ENCODE measurements at places on chromosomes 12 and 14.

GRCh38 chr12:132561427-132562156 is 48.8 kb downstream of the LRCOL1 start:
- DNase-seq, result peak; percentile 23

DNA sequence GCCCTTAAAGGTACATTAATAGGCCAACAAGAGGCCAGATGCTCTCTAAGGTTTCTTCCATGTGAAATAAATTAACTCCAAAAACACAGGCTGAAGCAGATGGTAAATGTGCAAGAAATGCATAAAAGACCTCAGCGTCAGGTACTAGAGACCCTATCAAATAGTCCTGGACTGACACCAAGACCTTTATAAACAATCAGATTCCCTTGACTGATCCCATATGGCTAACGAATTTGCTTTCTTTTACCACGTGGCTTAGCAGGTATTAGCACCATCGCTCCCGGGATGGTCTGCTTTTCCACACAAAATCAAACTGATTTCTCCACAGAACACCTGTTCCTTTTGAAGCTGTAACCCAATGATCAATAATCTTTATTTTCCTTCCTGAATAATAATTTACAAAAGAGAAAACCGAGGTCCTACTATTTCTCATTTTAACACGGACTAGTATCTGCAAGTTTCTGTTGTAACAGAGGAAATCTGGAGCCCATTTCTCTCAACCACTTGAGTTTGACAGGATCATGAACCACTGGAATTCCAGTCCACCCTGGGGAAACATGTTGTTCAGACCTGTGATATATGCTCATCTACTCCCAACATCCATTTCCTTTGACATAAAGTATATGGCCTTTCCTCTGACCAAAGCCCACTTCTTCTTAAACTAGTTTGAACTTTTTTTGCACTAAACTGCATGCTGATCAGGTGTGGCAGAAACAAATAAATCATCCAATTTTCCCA is 48.2 kb upstream of the DAAM1 start:
- DNase-seq, result no peak

DNA sequence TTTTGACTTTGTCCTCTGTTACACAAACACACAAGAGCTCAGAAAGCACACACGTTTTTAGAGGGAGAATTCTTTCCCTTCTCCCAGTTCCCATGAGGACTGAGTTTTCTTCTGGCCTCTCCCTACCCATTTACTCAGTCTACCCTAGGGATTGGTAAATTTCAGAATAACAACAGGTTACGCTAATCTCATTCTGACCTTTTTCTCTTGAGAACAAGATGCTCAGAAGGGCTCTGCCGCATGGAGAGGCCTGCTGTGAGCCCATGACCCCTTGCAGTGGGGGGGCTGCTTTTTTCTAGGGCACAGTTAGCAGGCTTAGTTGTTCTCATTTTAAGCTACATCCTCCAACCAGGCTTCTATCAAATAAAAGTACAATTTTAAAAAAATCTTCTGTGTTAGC is 69.5 kb downstream of the GPR135 start:
- DNase-seq, result no peak

- DNase-seq, result no peak
These were observed 69.2 kb downstream of the SLC25A47 start for GRCh38 chr14:100392356-100392755.

DNA sequence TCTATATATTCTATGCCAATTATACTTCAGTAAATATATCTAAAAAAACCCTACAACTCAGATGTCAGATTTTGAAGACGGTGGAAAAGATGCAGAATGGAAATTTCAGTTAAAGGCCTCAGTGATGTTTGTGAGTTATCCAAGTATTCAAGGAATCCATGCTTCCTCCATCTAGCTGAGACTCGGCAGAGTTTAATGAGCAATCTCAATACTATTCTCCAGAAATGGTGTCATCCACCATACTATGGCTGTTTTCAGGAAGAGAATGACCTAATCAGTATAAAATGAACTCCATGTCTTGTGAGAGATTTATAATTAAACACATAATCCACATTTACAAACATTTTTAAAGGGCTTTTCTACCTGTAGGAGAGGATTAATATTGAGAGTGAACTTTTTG is 66.0 kb downstream of the KLHL28 start:
- no peak for DNase-seq

GRCh38 chr14:77190977-77191376 is 9.4 kb downstream of the TMEM63C start:
- no peak for DNase-seq

GRCh38 chr14:89956661-89957009 is 908 bp downstream of the TDP1 start:
- DNase-seq, result no peak

DNA sequence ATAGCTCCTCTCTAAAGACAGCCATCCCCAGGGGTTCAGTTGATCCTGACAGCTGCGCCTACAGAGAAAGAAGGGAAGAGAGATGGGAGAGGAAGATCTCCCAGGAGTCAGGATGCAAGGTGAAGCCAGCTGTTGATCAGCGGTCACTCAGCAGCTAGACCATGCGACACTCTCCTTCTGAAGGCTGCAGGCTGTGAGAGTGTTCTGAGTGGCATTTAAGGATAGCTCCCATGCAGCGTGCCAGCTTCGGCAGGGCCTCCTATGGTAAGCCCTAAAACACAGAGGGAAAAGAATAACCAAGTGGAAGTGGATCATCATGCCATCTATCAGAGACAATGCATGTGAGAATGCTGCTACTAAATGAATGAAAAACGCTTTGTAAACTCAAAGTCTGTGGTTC is 197.9 kb upstream of the NUDT4 start:
- DNase-seq, result no peak

GRCh38 chr14:32513571-32514009 is 184.5 kb downstream of the AKAP6 start:
- DNase-seq, result no peak

DNA sequence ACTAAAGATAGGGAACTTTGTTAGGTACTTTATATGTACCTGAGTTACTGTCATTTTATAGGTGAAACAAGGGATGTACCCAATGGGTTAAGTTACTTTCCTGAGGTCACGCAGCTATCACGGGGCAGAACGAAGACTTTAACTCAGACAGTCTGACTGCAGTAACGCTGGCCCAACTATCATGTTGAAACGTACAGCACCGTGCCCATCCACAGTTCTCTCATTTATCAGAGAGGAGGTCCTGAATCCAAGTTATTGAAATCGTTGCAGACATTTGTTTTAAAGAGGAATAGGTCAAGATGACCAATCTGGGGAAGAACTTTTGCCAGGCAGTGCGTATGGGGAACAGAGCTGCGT is 587 bp upstream of the C12orf75 start:
- DNase-seq, result no peak

DNA sequence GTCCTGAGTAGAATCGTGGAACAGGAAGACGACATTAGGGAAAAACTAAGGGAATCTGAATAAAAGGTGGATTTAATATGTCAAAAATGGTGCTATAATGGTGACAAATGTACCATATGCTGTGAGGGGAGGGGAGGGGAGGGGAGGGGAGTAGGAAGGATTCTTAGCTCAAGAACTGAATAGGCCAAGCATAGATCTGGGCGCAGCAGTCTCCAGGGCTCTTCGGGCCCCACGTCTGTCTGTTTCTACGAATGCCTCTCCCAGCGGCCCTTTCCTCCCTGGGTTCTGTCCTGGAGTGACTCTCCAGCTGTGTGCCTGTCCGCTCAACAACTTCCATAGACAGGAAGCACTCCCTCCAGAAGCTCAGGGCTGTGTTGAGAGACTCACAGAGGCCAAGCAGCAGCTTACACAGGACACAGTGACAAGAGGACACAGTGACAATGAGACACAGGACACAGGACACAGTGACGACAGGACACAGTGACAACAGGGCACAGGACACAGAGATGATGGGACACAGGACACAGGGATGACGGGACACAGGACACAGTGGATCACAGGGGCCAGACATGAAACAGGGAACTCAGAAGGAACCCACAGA is 42.4 kb upstream of the PPP2R5C start:
- no peak for DNase-seq

GRCh38 chr14:93045965-93046704 is 69.6 kb downstream of the ITPK1 start:
- DNase-seq, result no peak

DNA sequence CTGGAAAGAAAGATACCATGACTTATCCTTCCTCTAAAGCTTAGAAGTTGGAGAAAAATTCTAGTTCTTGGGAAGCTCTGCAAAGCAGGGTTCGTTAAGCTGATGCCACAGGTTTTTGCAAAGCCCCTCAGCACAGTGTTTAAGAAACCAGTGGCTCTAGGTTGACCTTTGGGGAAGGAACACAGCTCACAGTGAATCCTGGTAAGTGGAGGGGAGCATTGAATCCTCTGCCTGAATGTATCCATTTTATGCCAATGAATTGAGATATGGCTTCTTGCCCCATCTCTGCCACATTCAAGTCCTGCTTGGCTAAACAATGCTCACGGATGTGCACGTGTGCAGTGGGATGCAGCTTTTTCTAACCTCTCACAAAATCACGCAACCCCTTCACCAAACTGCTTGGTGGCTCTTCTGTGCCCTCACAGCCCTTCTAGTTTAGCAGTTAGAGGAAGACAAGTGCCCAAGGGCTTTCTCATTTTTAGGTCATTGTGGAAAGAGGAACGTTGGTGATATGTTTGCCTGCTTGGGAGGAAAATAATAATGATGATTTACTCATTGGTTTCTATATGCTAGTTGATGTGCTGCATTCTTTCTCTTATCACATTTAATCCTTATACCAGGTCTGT is 111.3 kb downstream of the DAD1 start:
- DNase-seq, result no peak

- DNase-seq, result no peak
These were observed 136.9 kb downstream of the KICS2 start for GRCh38 chr12:64085154-64085553.

GRCh38 chr12:128823216-128823915 is 392 bp downstream of the SLC15A4 start:
- no peak for DNase-seq

DNA sequence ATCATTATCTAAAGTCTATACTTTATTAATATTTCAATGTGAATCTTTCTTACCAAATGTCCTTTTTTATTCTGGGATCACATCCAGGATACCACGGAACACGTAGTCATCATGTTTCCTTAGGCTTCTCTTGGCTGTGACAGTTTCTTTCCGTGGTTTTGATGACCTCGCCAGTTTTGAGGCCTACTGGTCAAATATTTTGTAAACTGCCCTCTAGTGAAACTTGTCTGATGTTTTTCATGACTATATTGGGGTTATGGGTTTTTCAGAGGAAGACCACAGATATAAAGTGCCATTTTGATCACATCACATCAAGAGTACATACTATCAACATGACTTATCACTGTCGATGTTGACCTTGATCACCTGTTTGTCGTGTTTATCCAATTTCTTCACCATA is 14.1 kb upstream of the SERPINA6 start:
- DNase-seq, result no peak

GRCh38 chr12:2895511-2895910 is 4.8 kb downstream of the TULP3 start:
- no peak for DNase-seq

DNA sequence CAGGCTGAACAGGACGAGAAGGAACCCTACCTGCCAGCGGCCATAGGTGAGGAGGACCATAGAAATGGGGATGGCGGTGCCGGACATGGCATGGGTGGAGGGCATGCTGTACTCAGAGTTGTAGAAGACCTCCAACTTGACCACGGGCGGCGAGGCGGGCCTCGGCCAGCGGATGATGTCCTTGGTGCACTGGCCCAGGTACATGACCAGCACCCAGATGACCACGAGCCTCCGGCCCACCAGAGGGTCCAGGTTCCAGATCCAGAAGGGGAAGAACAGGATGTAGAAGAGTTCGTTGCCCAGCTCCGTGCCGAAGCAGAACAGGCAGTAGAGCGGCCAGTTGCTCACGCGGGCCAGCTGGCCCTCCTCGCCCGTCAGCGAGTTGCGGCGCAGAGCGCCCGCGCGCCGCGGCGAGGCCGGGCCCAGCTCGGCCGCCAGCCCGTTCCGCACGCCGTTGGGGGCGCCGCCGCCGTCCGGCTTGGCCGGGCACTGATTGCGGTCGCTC is 582 bp downstream of the SGPP1 start:
- DNase-seq, result no peak

GRCh38 chr12:119068129-119068856 is 87.0 kb downstream of the SRRM4 start:
- no peak for DNase-seq

DNA sequence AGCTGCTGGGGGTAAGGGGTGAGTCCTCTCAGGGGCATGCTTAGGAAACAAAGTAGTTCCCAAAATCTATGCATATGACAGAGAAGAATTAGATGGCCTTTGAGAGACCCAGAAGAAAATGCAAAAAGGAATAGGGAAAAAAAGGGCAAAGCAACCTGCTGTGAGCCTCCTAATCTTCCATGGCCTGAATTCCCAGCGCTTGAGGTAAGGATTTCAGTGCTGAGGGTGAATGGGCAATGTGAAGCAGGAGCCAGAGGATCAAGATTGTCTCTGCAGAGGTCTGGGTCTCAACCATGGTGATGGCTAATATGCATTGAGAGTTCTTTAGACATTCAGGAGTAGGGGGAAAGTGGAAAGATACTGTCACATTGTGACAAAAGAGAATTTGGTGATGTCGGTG is 31.5 kb downstream of the GPR65 start:
- DNase-seq, result no peak

GRCh38 chr12:63844391-63845341 is at the start of gene SRGAP1:
SRGAP1 (plus strand) TSS chr12:63844700; CDS start chr12:63844817, 117 bp downstream.
- no peak for DNase-seq

DNA sequence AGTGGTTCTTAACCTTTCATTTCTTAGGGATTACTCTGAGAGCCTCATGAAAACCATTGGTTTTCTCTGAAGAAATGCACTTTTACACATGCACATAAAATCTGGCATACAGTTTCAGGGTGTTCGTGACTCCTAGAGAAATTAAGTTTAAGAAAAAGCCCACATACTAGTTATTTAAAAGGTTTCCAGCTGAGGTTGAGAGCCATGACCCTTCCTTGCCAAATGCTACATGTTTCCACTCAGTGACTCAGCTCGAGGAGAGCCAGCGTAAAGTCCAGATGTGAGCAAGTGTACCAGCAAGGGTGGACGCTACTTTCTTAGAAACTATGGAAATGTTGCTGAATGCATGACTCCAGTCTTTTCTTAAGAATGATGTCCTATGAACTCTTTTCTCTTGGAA is 42.7 kb upstream of the FLRT2 start:
- DNase-seq, result no peak

DNA sequence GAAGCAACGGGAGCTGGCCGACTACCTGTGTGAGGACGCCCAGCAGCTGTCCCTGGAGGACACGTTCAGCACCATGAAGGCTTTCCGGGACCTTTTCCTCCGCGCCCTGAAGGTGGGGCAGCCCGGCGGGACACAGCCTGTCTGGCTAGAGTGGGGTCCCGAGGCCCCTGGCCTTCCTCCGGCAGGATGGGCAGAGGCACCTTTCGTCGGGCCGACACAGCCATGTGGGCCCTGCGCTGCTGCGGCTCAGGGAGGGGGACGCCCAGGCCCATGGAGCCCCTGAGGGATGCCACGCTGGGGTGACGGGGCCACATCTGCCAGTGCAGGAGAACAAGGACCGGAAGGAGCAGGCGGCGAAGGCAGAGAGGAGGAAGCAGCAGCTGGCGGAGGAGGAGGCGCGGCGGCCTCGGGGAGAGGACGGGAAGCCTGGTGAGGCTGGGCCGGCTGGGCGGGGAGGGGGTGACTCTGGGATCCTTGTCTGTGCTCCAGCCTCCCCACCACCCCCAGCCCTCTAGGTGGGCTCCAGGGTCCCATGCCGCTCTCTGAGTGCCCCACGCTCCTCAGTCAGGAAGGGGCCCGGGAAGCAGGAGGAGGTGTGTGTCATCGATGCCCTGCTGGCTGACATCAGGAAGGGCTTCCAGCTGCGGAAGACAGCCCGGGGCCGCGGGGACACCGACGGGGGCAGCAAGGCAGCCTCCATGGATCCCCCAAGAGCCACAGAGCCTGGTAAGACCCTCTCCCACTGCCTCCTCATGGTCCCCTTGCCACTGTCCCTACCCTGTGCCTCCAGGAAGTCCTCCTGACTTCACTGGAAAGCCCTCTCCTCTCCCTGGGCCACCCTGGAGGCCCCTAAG is 10.9 kb upstream of the ADSS1 start:
- DNase-seq, result no peak

Data from naive B cell (primary cell).